ENCODE measurements at places on chromosomes 5 and 9. TPM values are rescaled to one million over a fixed set of nuclear protein-coding genes. Genes with fewer than 3 reads are reported as not detected.

DNA sequence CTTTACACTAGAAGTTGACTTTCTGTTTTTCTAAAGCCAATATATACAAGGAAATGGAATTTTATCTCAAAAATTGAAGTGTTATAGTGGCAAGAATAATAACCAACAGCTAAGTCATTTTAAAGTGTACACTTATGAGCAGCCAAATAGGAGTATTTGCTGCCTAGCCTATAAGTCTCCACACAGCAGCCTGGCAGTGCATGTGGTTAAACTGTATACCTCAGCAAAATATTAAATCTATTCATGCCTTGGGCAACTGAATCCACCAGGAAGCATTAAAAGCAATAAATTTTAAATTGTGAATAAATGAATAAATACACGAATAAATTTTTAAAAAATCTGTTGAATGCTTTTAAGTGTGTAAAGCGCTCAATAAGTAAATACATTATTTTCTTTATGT is 432.4 kb upstream of the RORB start:
- no peak for ATAC-seq

DNA sequence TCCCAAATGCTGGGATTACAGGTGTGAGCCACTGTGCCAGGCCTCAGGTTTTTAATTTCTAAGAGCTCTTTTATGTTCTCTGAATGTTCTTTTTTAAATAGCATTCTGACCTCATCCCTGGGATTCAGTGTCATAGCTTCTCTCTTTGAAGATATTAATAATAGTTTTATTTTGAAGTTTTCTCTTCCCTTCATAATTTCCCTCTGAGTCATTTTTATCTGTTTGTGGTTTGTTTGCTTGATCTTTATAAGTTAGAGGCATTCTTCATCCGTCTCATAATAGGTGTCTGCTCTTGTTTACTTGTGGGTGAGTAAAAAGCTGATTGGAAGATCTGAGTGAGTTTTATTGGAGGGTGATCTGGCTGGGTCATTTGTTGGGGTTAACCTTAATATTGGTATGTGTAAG is 12.5 kb upstream of the MAMDC2 start:
- ATAC-seq, result no peak

GRCh38 chr5:86837610-86838009 is 219.9 kb downstream of the COX7C start:
- no peak for ATAC-seq

DNA sequence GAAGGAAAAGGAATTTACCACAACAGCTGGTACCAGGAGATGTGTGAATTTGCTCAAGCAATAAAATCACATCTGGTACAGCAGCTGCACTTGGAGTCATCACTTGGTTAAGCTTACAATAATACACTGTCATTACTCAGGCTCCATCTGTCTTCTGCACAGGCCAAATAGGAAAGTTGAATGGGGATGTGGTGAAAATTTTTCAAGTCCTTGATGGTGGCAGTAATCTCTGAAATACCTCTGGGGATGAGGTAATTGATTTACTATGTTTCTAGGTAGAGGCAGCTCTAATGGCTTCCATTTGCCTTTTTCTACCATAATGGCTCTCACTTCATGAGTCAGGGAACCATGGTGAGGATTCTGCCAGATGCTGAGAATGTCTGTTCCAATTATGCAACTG is 206.8 kb upstream of the ATP10B start:
- ATAC-seq, result no peak

DNA sequence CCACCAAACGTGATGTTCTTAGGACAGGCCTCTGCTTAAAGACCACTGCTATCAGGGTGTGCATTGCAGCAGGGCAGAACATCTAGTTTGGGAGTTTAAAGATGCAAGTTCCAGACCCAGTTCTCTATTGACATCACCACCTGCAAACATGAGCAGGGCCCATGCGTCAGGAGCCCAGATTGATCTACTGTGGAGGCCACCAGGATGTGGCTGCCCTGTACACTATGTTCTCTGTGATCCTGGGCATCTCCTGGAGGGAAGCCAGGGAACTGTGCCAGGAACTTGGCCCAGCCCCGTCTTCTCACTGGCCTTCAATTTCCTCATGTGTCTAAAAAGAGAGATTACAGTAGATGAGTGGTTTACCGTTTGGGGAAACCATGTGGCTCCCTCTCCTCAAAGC is 87.1 kb downstream of the PDE6A start:
- peak; percentile 72 for ATAC-seq

DNA sequence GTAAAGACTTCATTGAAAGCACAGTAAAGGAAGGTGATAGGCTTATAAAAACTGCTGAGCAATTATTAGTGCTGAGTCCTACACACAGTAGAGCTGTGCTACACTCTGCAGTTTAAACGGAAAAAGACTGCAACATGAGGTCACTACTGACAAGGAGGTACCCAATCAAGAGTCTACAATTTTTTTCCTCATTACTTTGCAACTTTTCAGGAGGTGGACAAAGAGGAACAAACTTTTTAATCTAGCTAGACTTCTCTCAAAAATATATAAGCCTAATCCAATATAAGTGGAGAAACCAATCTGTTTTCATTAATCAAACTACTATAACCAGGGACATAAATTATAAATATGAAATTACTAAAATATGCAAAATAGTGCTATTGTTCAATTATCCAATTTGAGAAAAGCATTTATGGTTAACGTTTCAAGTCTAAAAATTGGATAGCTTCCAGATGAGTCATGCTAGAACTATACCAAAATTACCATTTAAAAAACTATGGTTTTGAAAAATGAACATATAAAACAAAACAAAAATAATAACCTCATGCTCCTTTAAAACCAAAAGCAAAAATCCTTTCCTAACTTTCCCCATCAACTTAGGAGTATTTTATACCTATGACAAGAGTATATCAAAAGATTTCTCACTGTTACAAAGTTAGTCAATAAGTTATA is 37.7 kb downstream of the FAM13B start:
- ATAC-seq, result peak; percentile 44

DNA sequence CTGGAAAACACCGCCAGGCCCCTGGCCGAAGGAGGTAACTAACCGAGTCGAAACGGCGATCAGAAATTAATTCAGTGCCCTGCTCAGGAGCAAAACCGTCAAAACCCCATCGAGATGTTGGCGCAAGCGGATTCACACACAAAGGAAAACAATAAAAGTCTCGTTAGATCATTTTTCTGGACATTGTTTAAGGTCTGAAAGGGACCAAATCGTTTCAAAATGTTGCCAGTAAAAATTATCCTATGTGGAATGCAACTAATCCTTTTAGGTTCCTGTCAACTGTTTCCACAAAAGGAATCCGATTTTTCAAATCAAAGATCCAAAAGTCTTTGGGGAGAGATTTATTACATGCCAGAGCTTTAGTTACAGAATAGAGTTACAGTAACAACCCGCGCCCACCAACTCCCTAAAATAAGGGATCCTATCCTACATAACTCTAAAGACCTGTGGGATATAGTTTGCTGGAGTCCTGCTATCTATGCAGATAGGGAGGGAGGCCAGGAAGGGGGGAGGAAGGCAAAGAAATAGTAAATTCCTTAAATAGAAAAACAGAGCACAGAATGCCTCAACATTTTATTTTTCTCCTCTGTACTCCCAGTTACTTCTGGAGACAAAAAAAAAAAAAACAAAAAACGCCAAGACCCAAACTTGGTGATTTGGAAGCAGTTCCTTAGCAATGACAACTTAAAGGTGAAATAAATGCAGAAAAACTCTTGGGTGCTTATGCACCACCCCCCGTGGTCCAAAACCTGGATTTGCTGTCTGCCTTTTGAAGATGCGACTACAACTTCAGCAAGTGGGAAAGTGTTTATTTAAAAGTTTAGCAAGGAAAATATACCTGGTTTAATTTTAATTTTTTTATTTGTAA is 10.6 kb downstream of the FOXD1 start:
- no peak for ATAC-seq

- peak; percentile 80 for ATAC-seq
Measured at GRCh38 chr5:125064621-125065438, 318.4 kb upstream of the ZNF608 start.

DNA sequence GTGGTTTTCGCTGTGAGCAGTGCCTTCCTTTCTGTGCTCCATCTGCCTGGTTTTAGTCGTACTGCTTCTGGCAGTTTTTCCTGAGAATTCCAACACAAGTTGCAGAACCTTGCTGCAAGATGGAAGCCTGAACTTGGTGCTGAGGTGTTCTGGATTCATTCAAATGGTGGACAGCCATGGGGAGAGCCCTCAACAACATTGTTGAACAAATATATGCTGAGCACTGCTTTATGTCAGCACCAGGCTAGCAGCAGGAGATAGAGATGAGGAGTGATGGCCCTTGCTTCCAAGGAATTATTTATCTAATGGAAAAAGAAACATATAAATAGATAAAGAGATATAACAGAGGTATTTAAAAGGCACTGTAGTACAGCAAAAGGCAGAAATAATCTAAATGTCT is 7.3 kb upstream of the RPS6 start:
- no peak for ATAC-seq

DNA sequence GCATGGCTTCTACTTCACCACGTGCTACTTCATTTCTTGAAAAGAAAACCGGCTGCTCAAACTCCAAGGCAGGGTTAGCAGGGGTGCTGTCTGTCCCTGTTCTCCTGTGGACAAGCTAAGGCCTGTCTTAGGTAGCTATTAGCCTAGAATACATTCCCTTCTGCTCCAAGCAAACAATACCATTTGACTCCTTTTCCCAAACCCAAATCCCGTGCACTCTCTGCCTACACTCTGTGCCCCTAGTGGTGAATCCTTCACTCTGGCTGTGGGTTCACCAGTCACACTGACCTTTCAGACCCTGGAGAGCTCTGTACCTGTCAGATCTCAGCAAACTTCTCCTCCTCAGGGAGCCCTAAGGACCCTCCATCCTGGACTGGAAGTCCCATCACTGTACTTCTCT is 211.6 kb downstream of the SLIT3 start:
- peak; percentile 66 for ATAC-seq

DNA sequence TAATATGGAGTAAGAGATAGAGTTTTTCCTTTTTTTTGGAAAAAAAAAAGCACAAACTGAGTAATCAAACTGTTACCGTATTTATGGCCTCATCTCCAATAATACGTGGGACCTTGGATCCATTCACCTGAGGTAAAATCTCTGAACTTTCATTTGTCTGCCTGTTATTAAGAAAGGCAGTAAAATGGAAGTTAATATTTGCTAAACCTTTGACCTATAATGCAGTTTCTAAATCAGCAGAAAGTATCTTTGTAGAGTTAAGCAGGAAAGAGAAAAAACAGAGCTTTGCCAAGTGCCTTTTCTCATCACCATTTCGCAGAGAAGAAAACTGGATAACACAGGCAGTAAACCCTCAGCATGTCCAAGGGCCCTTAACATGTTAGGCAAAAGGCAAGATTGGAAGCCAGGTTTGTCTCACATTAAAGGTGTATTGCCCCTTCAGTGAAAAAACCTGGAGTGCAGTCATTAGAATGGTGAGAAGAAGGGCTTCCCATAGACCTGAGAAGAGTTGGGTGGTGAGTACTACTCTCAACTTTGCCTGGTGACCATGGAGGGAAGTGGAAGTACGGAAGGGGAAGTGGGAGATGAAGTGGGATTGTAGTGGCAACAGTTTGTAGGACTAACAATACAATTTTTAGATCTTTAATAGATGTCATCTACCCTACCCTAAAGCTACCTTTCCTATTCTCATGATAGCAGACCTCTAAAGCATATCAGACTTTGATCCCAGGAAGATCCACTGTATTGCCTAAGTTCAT is 65.4 kb upstream of the GRAMD2B start:
- ATAC-seq, result no peak

GRCh38 chr5:121596882-121597281 is 254.8 kb upstream of the FTMT start:
- no peak for ATAC-seq

DNA sequence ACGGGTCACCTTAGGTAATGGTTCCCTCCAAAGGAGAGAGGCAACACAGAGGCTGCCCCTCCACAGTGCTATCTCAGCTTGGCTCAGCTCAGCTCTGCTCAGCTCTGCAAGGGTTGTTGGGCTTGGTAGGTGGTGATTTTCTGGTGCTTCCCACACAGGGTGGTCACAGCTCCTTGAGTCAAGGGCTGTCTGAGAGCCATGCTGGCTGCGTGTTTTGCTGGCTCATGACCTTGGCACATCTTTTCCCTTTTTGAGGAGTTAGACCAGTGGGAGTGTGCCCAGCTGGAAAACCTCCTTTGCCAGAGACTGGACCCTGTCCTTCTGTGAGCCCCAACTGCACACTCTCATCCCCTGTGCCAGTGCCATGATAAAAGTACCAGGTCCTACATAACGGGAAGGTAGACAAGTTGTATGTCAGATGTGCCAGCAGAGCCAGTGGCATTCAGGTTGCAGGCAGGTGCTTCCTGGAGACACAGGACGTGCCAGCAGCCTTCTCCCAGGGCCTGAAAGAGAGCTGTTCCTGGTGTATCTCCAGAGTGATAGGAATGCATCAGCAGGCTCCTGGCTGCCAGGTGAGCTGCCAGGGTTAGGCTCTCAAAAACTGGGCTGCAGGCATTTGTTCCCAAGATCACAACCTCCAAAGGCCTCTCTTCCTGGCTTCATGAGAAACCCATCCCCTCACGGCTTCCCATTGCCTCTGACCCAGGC is 118.6 kb upstream of the CXCL14 start:
- no peak for ATAC-seq

- ATAC-seq, result no peak
Measured at GRCh38 chr5:142425286-142426065, 100.7 kb upstream of the SPRY4 start.

The PTPN3 gene
- 11.0 TPM for total RNA-seq

The SERF1A gene
- total RNA-seq, result 3.6 TPM

The THOC3 gene
- 155 TPM for total RNA-seq

The C9 gene
- not detected for total RNA-seq

The FGF10 gene
- 0.20 TPM for total RNA-seq

The TMEM252 gene
- total RNA-seq, result not detected

The PROB1 gene
- 1.9 TPM for total RNA-seq

All from esophagus mucosa (tissue), 1 donor.